Fibroblast of villous mesenchyme (primary cell): ENCODE measurements at places on chromosomes 3 and 15.

DNA sequence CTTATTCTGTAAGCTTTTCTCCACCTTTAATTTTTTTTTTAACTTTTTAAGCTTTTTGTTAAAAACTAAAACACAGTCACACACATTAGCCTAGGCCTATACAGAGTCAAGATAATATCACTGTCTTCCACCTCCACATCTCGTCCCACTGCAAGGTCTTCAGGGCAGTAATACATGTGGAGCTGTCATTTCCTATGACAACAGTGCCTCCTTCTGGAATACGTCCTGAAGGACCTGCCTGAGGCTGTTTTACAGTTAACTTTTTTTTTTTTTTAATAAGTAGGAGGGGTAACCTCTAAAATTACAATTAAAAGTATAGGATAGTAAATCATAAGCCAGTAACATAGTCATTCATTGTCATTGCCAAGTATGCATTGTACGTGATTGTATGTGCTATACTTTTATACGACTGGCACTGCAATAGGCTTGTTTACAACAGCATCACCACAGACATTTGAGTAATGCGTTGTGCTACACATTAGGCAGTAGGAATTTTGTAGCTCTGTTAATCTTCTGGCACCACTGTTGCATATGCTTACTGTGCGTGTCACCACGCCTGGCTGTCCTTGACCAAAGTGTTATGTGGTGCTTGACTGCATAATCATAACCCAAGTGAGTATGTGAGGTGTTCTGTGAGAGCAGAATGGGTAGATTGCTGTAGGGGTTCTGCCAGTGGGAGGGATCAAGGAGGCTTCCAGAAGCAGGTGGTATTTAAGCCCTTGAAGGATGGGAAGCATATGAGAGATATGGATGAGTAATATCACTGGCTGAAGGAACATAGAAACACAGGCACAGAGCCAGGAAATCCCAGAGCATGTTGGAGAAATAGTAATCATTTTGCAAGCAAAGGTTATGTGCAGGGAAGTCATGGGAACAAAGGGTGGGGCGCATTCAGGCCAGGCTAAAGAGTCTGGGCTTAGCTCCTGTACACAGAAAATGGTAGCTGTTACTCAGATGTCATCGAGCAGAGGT, 18.3 kb downstream of the FBXO22 start:
- peak; percentile 98 for DNase-seq

DNA sequence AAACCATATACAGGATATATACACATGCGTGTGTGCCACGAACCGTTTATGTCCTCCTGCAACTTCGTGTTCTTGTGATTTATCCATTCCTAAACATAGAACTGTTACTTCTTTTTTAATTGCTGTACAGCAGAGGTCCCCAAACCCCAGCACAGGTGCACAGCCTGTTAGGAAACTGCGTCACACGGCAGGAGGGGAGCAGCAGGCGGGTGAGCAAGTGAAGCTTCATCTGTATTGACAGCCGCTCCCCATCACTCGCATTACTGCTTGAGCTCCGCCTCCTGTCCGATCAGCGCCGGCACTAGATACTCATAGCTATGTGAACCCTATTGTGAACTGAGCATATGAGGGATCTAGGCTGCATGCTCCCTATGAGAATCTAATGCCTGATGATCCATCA, 34.9 kb upstream of the NRROS start:
- DNase-seq: no peak

DNA sequence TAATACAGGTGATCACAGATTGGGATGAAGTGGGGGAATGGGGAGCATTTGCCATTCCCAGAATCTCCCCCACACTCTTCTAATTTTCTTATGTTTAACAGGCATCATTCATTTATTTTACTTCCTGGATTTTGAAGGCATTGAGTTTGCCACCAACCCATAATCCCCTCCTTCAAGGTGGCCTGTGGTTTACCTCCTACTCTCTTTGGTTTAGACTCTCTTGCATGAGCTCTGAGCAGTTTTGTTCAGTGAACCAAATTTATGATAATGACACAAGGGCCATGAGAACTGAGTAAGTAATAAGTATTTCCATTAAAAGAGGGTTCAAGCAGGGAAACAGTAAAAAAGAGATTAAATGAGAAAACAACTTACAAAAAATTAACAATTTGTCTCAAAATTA, 703.1 kb upstream of the CFAP20DC start:
- no peak for DNase-seq

- no peak for DNase-seq
Observed at GRCh38 chr15:46301291-46301690, 666.5 kb downstream of the SQOR start.

- DNase-seq: no peak
Observed at GRCh38 chr15:74727727-74728126, 2.4 kb upstream of the CYP1A1 start.

GRCh38 chr15:73962433-73962832, 29.7 kb downstream of the STOML1 start:
- no peak for DNase-seq

- DNase-seq: peak; percentile 92
Observed at GRCh38 chr15:57440799-57441198, 64.5 kb downstream of the CGNL1 start.

DNA sequence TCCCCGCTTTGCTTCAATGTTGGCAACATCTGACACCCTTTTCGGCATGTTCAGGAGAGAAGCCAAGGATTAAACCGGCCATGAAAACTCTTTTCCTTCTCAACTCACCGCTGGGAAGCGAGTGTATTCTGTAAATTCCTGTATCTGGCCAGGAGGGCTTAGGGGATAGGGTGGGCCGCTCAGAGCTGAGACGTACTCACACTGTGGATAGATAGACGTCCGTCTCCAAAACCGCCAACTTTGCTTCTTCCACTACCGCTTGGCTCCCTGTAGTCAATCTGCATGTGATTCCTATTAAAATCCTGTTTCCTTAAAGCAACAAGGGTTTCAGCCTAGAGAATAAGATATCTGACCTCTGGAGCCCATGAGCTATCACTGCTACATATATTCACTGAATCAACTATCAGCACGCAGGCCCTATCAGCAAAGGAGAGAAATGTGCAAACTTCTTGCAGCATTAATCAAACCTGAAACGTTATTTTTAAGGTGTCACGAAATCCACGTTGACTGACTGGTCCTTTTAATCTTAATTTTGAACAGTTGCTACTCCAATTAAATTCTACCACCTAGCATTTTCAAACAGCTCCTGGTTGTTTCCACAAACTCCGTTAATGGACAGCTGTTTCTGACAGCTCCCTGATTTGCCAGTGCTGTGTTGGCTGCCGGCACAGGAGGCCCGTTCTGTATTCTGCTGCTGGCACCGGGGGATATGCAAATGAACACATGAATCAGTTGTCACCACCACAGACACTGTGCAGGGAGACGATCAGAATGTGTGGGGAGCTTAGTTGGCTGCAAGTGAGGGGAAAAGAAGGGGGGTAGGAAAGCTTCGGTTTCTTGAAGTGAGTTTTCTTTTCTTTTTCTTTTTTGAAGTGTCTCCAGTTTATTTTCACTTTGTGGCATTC, 438.9 kb upstream of the ARRDC4 start:
- no peak for DNase-seq

- no peak for DNase-seq
Observed at GRCh38 chr3:97772926-97773325, 8.4 kb downstream of the ARL6 start.

GRCh38 chr15:49817100-49817499, 196.3 kb downstream of the DTWD1 start:
- DNase-seq: no peak

DNA sequence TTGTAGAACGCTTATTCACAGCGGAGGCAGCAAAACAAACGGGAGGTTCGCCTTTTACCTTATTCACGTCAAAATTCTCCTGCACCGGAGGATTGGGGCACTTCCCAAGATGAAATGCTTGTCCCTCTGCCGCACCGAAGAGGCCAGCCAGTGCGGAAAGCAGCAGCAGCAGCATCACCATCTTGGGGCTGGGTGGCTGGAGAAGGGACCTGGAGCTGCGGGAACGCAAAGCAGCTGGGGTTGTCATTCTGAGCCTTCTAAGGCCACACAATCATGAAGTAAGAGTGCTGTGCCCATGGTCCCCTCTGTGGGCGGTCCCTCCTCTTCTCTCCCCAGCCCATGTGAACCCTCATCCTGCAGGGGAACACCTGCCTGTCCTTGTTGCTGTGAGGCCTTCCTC, 4.5 kb downstream of the APOD start:
- no peak for DNase-seq

GRCh38 chr3:165544432-165544831, 292.8 kb downstream of the BCHE start:
- no peak for DNase-seq

GRCh38 chr15:76359152-76359551, 22.6 kb downstream of the ISL2 start:
- no peak for DNase-seq

- DNase-seq: no peak
Observed at GRCh38 chr3:182116386-182116785, 404.7 kb downstream of the SOX2 start.

DNA sequence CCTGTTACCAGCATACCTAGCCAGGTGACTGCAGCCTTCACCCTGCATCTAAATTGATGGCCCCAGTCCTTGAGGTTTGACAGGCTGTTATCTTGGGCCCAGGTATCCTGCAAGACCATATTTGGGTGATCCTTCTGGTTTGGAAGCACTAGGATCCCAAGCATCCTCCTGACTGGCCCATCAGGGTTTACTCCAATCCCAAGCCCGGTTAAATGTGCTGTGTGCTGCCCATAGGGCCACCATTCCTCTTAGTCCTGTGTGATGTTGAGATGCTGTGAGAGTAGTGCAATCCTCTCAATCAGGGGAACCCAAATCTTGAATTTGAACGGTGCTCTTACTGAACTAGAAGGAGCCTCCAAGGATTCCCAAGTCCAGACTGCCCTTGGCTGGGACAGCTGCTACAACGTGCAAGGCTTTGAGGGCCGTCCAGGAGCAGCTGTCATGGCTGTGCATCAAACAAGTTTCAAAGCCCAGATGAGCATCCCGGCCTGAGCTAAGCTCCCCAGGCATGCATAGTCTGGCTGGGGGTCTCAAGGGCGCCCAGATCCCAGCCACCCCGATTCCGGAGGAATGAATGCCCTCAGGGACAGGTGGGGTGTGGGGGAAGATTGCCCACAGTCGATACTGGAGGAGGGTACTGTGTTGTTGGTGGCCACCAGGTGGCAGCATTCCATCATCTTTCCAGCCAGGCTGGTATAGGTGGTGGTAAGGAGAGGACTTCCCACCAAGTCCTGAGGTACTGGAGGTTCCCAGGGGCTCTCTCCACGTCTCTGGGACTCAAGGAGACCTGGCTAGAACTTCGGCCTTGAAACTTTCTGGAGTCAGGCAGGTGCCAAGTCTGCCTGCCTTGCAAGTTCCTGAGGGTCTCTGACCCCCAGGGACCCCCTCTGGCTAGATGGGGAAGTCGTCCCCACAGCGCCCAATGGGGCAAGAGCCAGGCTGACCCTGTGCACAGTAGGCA, 32.6 kb downstream of the RBM5 start:
- peak; percentile 79 for DNase-seq

GRCh38 chr3:23938688-23939087, 6.4 kb upstream of the NR1D2 start:
- DNase-seq: no peak

DNA sequence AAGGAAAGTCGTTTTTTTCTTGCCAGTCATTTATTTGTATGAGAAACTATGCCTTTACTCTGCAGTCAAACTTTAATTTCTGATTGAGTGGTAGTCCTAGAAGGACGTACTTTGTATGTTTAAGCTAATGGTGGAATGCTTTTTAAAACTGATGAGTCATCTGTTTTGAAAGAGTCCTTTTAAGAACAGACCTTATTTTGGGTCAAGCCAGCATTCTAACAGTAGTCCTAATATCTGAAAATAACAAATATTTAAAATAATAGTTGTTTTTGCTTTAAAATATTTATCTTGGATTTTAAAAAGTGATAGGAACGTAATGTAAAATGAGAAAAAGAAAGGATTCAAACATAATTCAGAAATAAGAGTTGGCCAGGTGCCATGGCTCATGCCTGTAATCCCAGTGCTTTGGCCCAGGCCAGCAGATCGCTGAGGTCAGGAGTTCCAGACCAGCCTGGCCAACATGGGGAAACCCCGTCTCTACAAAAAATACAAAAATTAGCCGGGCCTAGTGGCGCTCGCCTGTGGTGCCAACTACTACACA, 1.3 kb upstream of the LRRC58 start:
- DNase-seq: peak; percentile 87

- no peak for DNase-seq
Observed at GRCh38 chr3:141849056-141849815, 27.2 kb upstream of the ATP1B3 start.

DNA sequence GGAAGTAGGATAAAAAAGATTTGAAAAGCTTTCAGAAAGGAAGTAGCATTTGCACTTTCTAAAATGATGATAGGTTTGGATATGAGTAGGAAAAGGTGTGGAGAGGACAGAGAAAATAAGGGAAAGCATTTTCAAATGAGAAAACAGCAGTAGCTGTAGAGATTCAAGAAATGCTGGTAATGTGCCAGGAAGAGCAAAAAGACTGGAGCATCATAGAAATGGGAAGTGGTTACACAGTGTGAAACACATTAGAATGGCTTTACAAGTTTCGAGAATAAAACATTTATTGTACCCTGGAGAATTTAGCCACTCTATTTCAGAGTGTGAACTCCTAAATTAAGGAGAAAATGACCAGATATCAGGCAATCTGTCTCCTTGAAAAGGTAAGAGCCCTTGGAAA, 108.3 kb upstream of the CHL1 start:
- no peak for DNase-seq

DNA sequence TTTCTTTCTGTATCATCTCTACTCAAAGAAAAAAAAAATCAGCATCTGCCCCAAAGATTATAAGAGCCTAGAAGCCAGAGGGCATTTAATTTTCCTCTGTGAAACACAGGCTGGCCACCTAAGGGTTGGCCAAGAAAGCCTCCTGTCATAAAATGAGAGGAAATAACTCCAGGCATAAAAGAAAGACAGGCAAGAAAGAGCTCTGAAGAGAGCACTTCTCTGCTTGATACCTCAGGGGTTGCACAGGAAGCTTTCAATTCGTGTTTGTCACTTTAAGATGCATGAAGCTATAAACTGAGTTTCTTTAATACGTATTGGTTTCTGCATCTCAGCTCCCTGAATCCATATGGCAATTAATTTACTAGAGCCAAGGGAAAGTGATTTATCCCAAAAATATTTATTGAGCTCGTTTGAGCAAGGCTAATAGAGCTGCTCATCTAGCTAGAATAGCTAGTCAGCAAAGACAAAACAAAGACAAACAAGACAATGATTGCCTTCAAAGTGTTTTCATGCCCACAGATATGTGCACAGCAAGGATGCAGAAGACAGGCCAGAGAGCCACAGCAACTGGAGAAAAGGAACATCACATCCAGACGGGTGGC, 35.5 kb downstream of the ATP8B4 start:
- no peak for DNase-seq
